Choroid plexus epithelial cell (primary cell): ENCODE measurements at places on chromosomes 6 and 20.
A peak's percentile ranks its signal among the peaks of the same experiment; 100 is the strongest.

- DNase-seq: no peak
Measured at GRCh38 chr20:18989736-18990474, 176.3 kb downstream of the SCP2D1 start.

- peak; percentile 34 for DNase-seq
Measured at GRCh38 chr6:140977403-140977802, 1155.3 kb upstream of the GJE1 start.

DNA sequence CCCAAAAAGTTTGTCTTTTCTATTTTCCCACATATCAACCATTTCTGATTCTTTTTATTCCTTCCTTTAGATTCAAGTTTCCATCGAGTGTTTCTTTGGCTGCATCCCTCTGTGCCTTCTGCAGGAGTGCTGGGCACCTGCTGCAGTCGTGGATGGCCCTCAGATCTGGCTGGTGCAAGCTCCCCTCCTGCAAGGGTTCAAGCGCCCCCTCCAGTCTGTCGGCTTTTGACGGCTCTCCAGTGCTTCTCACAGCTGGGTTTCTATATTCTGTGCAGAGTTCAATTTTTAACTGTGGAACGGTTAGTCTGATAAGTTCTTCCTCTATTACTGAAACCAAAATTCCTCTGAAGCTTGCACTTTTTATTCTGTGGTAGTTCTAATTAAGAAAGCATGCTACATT lies 132.1 kb downstream of the HUS1B start:
- DNase-seq: peak; percentile 20

DNA sequence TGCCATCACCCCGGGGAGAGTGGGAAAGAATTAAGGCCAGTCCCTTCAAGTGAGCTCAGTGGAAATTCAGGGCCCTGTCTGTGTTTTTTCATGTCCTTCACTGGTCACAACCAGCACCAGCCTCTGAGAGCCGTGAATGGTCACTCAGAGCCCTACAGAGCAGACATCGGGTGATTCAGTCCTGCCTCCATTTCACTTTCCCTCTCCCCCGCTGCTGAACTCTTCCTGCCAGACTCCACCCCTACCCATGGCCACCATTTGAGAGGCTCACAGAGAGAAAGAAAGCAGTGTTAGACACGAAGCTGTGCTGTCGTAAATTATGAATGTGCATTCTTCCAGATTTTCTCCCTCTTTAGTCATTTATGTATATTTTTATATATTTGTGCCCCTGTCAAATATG lies 5.4 kb downstream of the R3HDML start:
- no peak for DNase-seq

GRCh38 chr6:53287336-53288225 lies 61.2 kb downstream of the ELOVL5 start:
- peak; percentile 56 for DNase-seq

DNA sequence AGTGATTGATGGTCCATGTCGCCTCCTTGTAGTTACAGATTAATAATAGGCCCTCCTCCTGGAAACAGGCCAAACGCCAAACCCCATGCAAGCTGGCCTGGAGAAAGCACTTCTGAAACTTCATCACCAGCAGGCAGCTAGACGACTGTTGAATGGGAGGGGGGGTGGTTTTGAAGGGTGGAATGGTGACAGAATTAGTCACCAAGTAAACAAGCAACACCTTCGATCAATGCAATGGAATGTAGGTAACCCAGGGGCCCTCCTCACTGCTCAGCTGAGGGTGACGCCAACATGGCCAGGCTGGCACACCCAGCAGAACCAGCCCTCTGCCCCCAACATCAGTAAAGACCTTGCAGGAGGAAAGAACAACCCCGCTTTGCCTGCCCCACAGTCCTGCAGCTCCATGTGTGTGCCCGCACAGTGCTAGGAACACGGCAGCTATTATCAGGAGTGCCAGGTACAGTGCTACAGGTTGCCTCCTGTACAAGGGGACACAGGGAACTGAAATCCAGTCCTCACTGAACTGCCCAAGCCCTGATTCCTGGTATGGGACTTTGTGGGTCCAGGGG lies 2.7 kb downstream of the BCAS1 start:
- DNase-seq: peak; percentile 13

GRCh38 chr6:158938220-158938619 lies 61.8 kb downstream of the RSPH3 start:
- DNase-seq: no peak

GRCh38 chr6:129828229-129828628 lies 32.9 kb downstream of the TMEM244 start:
- no peak for DNase-seq

DNA sequence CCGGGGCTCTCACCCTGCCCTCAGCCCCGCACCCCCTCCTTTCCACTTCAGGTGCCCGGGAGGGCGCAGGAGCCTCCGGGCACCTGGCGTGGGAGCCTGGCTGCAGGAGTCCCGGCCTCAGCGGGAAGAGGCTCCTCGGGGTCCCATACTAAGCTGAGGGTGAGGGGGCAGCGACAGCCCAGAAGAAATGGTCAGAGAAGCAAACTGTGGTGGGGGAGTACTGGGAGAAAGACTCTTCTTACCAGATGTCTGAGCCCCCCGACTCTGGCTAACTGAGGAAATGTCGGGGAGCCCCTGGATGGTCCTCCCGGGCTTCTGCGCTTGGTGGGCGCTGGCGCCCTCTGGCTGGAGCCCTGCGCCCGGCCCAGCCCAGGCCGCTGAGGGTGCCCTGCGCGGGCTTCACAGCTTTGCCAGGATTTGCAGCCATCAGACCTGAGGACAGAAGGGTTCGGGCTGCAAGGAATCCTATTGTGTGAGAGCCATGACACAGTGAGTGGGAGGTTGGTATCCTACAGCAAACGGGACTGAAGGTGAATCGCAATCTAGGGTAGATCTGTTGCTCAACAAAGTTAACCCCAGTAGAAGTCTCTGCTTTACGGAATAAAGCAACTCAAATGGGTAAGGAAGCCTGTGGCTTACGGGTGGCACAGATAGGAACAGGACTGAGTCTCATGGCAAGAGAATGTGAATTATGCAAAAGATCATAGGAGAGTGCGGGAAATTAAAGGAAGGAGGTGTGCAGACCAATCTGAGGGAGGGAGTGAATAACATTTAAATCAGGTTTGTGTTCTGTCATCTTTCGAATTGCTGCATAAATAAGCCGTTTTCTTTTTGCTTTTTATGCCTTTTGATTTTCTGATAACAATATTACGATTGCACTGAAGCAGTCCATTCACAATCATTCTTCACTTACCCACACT lies 639 bp upstream of the RCAN2 start:
- DNase-seq: peak; percentile 25

- peak; percentile 4 for DNase-seq
Measured at GRCh38 chr6:45012687-45013086, 315.4 kb upstream of the RUNX2 start.

DNA sequence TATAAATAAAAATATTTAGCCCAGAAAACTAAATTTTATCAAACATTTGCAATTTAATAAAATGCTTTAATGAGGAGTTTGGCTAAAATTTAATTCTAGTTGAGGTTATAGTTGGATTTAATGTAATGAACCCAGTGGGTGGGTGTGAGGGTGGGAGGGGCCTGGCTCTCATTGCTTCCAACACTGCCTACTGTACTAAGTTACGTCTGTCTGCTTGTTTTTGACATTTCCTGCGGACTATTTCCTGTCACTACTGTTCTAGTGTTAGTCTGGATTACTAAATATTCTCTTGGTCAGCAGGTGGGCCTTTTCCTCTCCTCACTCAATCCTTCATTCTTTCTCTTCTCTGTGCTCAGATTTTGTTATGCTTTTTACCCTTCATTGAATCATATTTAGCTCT lies 82.5 kb upstream of the MAP3K7 start:
- no peak for DNase-seq

GRCh38 chr20:33909331-33909921 lies 84.3 kb upstream of the RALY start:
- DNase-seq: peak; percentile 97

- no peak for DNase-seq
Measured at GRCh38 chr20:53133125-53133524, 161.0 kb downstream of the TSHZ2 start.

GRCh38 chr20:10201321-10201870 lies 17.2 kb upstream of the SNAP25 start:
- DNase-seq: peak; percentile 27

- DNase-seq: no peak
Measured at GRCh38 chr20:44479643-44480042, 4.0 kb downstream of the TTPAL start.

DNA sequence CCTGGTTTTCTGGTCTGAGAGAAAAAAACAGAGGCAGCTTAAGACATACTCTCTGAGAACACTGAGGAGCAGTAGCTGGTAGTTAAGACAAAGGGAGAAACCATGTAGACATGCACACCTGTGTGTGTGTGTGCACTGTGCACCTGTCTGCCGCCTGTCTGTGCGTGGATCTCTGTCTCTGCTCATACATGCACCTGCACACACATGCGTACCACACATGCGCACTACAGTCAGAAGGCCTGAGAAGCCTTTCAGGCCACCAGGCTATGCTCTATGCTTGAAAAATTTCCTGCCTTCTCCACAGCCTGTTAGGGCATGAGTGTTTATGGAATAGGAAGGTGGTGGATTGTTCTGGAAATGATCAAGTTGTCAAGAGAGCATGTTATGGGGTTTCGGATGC lies 103.5 kb downstream of the CDH4 start:
- no peak for DNase-seq

DNA sequence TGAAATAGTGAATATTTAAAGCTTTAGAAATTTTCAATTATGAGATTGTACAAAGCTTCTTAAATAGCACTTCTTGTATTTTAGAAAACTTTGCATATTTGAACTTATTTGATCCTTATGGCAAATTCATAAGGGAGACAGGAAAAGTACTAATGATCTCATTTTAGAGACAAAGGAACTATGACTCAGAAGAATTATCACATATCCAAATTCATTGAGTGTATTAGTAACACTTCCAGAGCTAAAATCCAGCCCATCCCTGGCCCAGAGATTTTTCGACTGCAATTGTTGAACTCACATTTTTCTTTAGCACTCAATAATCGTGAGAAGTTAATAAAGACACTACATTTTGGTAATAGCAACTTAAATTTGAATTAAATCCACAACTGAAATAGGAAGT lies 704.3 kb downstream of the EPM2A start:
- DNase-seq: no peak

GRCh38 chr6:82160255-82160990 lies 87.1 kb downstream of the IBTK start:
- DNase-seq: no peak

DNA sequence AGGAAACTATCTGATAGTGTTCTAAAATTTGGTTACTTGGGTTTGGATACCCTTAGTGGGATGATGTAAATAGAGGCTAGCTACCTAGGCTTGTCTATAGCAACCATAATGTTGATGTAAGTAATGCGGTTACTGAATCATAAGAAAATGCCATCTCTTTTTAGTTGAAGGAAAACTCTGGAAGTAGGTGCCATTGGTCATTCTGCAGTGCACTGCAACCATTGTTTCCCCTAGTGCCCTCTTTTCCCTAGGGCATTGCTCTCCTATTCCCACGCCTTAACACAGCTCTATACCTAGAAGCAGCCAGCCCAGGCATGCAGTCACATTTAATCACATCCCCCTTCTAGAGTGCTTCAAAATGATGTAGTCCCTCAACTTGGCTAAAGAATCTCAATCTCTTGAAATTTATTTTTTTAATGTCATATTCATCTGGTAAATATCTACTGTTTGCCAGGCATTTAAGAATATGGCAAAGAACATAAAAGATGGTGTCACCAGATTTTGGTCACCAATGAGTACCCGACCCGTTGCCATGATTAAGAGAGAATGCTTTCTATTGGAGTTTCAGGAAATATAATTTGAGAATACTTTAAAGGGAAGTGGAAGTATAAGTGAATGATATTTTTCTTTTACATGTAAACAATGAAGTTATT lies 10.4 kb downstream of the LOC128125822 start:
- no peak for DNase-seq

- DNase-seq: peak; percentile 44
Measured at GRCh38 chr6:35213824-35214756, at the start of gene SCUBE3. SCUBE3 (plus strand) TSS chr6:35213956; CDS start chr6:35214419, 463 bp downstream.

- DNase-seq: no peak
Measured at GRCh38 chr20:53597521-53598120, 4.0 kb upstream of the ZNF217 start.

- no peak for DNase-seq
Measured at GRCh38 chr6:146985111-146985510, 219.1 kb upstream of the STXBP5 start.

- no peak for DNase-seq
Measured at GRCh38 chr6:157488058-157488457, 107.1 kb downstream of the ZDHHC14 start.

DNA sequence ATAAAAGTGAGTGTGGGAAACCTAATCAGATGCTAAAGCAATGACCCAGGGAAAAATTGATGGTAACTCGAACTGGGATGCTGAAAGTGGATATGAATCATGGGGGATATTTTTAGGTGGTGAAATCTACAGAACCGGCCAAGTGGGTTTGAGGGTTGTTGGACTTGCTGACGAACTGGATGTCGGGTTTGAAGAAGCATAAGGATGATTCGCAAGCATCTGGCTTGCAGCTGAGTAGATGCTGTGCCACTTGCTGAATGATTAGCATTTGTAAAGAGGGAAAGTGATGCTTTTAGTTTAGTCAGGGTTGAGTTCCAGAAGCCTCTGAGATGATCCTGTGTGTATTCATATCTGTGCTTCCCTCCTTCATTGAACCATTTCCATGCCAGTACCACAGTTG lies 54.9 kb downstream of the UBR2 start:
- DNase-seq: peak; percentile 41

GRCh38 chr6:40456390-40457013 lies 130.7 kb downstream of the LRFN2 start:
- no peak for DNase-seq

DNA sequence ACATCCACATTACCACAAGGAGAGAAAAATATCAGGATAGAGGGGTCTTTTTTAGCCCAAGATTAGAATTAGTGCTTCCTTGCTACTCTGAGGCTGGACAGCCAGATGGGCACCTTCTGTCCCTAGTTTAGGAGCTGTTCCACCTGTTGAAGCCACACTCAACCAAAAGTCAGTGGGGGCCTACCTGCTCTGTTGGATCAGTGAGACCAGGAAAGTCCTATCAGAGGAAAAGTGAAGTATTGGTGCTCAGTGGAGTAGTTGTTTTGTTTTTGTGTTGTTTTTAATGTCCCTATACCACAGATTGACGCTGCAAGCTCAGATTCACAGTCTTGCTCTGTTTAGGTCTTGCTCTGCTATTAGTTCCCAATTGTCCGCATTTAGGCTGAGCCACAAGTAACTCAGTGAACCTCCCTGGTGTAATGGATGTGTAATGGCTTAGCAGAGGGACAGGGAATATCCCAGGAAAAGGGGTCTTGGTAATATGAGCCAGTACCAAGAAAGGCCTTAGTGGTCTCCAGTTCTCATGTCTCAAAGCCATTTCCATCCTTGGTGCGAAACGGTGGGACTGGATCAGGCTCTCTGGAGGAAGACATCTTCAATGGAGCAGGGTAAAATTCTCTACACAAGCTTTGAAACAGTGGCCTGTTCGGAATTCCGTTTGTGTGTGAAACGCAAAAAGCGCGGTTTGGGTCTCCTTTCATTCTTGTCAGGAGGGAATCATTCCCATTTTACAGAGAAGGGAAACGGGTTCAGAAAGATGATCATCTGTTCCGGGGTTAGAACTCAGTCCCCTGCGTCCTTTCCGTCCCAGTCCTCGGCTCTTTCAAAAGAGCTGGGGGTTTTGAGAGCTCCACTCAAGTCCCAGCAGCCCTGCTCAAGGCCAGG lies 631 bp upstream of the PABPC1L start:
- DNase-seq: no peak
